ENCODE measurements at places on chromosomes 13 and 19. TPM values are rescaled to one million over a fixed set of nuclear protein-coding genes. Genes with fewer than 3 reads are reported as not detected.

GRCh38 chr13:51874651-51875050 lies 12.9 kb downstream of the CCDC70 start:
- no peak for DNase-seq

SULT2B1 gene
- total RNA-seq = 0.48 TPM

ZNF492 gene
- 0.71 TPM for total RNA-seq

DNA sequence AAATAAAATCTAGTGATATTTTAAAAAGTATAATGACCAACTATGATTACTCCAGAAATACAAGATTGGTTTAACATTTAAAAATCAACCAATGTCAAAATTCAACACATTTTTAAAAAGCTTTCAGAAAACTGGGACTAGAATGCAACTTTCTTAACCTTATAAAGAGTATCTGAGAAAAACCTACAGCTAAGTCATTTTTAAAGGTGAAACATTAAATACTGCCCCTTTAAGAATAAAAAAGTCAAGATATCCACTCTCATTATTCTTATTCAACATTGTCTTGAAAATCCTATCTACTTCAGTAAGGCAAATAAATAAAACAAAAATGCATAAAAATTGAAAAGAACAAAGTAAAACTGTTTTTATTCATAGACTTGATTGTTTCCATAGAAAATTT lies 673.2 kb downstream of the UQCRFS1 start:
- no peak for DNase-seq

PGLYRP1 gene
- total RNA-seq = not detected

GRCh38 chr13:111924678-111925075 lies 142.3 kb upstream of the SOX1 start:
- no peak for DNase-seq

ZNF491 gene
- 4.6 TPM for total RNA-seq

DNA sequence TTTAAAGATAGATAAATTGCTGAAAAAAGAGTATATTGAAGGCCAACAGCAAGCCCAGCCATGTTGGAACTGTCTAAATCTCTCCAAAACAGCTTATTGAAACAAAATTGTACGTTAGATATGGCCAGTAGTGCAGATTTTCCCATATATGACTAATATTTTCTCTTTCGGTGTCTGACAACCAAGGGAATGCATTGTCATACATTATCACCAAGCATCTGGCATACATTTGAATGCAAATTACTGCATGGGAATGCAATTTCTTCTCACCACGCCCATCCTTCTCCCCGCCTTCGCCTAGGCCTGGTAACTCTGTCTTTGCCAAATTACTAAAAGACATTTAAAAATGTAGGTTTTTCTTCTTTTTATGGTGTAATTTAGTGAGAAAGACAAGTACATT lies 32.5 kb upstream of the IRS2 start:
- no peak for DNase-seq

TMEM91 gene
- total RNA-seq = 1.6 TPM
